Heart right ventricle (tissue), 16 donors: ENCODE measurements at places on chromosomes 2 and 18. TPM values are rescaled to one million over a fixed set of nuclear protein-coding genes. Genes with fewer than 3 reads are reported as not detected.

GRCh38 chr2:16365366-16365765, 300.3 kb downstream of the CYRIA start:
- no peak for DNase-seq

- DNase-seq, result no peak
Observed at GRCh38 chr2:240447934-240448333, 12.5 kb downstream of the GPC1 start.

DNA sequence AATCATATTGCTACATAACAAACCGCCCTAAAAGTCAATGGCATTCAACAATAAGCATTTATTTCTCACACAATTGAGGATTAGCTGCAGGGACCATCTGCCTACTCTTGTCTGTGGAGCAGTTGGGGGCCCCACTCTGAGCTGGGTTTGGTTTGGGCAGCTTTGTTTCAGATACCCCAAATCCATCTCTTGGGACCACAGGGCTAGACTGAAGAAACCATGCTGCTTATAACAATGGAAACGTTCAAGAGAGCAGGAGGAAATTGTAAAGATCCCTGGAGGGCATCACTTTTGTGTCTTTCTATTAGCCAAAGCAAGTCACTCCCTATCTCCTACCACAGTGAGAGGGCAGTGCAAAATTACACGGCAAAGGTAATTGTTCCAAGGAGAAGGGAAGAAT, 146.5 kb upstream of the MGAT5 start:
- DNase-seq, result no peak

- no peak for DNase-seq
Observed at GRCh38 chr2:47011696-47012095, 96.1 kb upstream of the MCFD2 start.

GRCh38 chr2:15967415-15968279, 27.3 kb downstream of the MYCN start:
- no peak for DNase-seq

DNA sequence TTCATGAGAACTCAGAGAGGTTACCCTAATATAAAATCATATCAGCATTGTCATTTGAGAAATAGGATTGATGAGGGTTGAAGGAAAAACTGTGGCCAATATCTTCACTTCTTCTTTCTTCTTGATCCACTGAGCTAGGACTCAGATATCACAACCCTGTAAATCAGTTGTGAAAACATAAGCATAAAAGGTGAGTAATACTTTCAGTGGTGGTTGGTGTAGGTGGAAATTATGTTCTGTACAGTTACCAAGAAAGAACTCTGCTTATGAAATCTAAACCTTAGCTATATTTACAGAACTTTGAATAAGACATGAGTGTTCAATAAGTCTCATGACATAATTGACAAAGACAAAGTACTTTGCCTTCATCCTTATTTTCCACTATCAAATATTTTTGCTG, 56.3 kb downstream of the PAX3 start:
- DNase-seq, result no peak

GRCh38 chr2:168201584-168202116, 45.7 kb downstream of the STK39 start:
- DNase-seq, result no peak

DNA sequence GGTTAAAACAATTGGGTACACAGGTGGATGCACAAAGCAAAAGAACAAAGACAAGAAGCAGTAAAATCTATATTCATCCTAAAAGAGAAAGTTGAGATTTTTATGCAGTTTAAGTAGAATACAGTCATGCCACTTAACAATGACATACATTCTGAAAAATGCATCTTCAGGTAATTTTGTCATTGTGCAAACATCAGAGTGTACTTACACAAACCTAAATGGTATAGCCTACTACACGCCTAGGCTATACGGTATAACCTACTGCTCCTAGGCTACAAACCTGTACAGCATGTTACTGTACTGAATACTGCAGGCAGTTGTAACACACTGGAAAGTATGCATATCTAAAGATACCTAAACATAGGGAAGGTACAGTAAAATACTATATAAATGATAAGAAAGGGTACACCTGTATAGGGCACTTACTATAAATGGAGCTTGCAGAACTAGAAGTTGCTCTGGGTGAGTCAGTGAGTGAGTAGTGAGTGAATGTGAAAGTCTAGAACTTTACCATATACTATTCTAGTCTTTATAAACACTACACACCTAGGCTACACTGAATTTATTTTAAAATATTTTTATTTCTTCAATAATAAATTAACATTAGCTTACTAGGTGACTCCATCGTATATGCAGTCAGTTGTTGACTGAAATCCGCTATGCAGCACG, 132.9 kb downstream of the BARD1 start:
- no peak for DNase-seq

- no peak for DNase-seq
Observed at GRCh38 chr18:58716060-58716756, 44.9 kb downstream of the MALT1 start.

DNA sequence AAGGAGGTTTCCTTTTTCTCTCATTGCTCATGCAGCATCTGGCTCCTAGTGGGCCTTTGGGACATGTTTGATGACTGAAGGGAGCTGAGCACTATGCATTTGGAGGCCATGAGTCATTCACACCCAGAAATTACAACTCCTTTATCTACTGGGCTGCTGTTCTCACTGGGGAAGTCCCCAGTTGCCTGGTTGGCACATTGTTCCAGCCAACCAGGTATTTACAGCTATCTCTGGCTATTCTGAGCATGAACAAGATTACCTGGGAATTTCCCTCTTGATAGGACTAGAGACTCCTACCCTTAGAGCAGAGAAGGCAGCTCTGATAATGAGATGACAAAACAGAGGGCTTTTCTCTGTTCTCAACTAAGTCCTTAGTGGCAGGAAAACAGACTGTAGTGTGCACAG, 206.5 kb downstream of the SETBP1 start:
- DNase-seq, result peak; percentile 32

DNA sequence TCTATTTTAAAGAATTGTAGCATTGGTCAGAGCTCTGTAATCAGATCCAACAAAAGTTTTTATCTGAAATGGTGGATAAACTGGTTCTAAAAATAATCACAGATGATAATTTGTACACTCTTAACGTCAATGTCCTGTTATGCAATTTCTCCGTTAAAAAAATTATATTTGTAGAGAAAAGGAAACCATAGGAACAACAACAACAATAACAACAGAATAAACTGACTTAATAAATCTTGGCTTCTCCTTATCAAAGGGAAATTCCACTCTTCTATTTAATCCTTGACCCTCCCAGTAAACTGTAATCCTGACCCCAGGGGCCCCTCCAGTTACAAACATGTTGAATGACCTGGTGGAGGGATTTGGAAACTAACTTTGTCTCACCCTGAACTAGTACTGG, 78.6 kb upstream of the ZFP36L2 start:
- no peak for DNase-seq

GRCh38 chr2:128468186-128468920, 149.7 kb upstream of the HS6ST1 start:
- no peak for DNase-seq

- no peak for DNase-seq
Observed at GRCh38 chr18:48375150-48375800, 33.9 kb downstream of the ZBTB7C start.

DNA sequence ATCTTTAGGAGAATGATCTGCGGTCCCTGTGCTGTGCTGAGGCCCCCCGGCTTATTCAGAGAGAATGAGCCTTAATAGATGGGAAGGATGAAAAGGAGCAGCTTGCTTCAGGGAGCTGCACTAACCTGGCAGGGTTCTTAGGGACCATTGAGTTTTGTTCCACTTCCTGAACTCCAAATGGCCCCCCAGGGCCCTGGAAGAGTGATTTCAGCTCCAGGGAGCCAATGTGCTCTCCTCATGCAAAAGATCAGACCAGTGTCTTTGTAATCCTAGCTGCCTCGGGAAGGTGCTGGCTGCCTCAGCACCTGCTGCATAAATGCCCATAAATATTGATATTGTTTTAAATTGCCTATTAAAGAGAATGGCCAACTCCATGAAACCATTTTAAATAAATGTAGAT, 210.2 kb downstream of the NCK2 start:
- no peak for DNase-seq

- no peak for DNase-seq
Observed at GRCh38 chr2:177283906-177284305, 19.4 kb upstream of the NFE2L2 start.

- no peak for DNase-seq
Observed at GRCh38 chr2:88811233-88811632, 119.8 kb downstream of the RPIA start.

TCF4 gene
- 12.6 TPM for polyA plus RNA-seq

CTLA4 gene
- polyA plus RNA-seq, result 0.13 TPM

CCDC148 gene
- 0.07 TPM for polyA plus RNA-seq

UGT1A8 gene
- polyA plus RNA-seq, result not detected

SCN2A gene
- 0.01 TPM for polyA plus RNA-seq

ACOXL gene
- polyA plus RNA-seq, result not detected
